ENCODE measurements at places on chromosomes 5 and 9.

DNA sequence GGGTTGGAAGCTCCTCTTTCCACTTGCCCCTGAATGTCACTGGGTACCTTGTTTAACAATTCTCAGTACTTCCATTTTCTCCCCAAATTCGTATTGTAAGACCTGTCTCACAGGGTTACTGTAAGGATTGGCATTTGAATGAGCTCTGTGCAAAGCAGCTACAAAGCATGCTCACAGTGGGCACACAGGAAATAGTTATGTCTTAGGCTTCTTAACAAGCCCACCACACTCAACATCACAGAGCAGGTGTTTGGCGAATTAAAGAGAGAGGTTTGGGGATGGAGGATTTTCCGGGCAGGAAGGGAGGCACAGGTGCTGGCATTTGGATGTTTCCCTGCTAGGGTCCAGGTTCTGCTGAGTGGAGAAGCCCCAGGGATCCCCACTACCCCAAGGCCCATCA lies 17.0 kb upstream of the LHFPL2 start:
- DNase-seq: no peak

DNA sequence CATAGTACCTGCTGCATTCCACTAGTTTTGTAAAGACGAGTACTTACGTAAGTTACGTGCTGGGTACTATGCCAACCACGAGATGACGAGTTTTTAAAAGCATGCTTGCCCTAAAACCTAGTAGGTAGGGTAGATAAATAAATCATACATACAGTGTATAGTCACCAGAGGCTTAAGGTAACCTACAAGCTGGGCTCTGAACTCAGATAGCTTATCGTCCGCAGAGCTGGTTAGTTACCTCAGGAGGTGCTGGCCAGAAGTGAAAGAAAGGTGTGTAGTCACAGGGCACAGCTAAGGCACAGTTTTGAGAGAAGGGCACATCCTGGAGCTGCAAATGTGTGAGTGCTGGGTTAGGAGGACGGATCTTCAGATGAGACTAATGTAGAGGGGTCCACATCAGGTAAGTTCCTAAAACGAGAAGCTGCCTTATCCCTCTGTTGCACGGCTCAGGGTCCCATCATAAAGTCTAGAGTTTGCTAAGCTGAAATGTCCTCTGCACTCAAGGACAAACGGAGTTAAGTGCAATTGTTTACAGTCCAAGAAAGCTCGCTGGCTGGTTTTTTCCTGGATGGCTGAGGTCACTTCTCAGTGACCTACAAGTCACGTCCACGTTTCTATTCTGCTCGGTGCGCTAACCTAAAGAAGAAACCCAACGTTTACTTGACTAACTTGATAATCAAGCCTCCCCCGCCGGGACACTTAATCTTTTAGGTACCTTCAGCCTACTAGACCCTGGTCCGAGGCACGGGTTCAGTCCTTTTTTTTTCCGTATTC lies 1.1 kb upstream of the SNX24 start:
- DNase-seq: no peak

DNA sequence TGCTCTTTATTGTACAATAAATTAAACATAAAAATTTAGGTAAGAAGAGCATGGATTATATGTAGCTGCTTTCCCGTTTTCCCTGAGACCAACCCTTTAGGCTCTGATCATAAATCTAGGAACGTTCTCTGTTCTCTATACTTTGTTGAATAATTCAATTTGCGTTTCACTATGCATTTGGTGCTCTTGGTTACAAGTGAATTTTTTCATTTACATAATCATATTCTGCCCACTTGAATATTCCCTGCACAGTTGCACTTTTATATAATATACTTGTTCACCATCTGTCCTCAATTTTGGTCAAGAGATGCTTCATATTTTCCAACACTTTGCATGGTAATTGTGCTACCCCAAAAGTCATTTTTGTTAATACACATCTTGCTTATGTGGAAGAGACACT lies 741.8 kb downstream of the CDH12 start:
- DNase-seq: no peak

- DNase-seq: no peak
These were observed 61.8 kb upstream of the STXBP1 start for GRCh38 chr9:127550282-127550681.

GRCh38 chr9:36937346-36937745 lies 96.7 kb downstream of the PAX5 start:
- DNase-seq: no peak

GRCh38 chr9:128946571-128947276 lies 679 bp downstream of the DOLK start:
- no peak for DNase-seq

- no peak for DNase-seq
These were observed 174.6 kb downstream of the RFK start for GRCh38 chr9:76219560-76220151.

- DNase-seq: no peak
These were observed 30.0 kb upstream of the LPCAT1 start for GRCh38 chr5:1553539-1554409.

DNA sequence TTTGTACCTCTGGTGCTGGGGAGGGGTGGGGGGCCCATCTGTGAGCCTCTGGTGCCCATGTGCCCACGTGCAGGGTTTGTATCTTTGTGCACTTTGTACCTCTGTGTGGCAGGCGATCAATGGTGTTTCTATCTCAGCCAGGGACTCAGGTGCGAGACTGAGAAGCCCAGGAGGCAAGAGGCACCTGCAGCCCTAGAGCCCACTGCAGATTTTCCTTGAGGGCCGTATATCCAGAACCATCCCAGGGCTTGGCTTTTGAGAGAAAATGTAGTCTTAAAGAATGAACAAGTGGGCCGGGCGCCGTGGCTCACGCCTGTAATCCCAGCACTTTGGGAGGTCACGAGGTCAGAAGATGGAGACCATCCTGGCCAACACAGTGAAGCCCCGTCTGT lies 52.2 kb upstream of the KCNMB1 start:
- DNase-seq: no peak

GRCh38 chr9:108211411-108211955 lies 644.3 kb downstream of the ACTL7B start:
- DNase-seq: no peak

DNA sequence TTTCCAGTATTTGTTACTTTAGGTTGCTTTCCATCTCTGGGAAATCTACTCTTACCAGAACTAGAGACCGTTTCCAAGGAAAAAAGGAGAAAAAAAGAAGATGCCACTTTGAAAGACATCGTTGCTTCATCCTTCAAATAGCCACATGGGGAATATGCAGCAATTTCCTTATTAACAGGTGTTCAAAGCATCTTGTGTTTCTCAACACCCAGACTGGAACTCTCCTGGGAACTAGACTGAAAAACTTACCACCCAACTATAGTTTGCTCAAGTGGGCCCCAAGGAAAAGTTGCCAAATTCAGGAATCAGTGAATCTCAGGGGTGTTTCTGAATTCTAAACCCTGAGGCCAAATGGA lies 80.0 kb upstream of the JAK2 start:
- no peak for DNase-seq

DNA sequence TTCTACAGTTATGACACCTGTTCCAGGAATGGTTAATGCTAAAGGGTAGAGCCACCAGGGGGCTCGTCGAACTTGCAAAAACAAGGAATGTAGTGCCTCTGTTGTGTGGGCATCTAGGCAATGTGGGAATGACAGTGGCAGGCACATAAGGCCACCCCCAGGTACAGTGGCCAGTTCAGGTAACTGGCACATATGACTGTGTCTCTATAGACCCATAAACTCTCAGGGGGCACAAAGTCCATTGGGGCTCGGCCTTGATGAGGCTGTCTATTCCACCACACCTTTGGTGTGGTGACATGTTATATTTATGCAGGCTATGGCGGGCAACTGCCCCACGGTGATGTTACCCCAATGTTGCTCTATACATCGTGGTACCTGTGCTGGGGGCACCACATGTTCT lies 59.6 kb upstream of the FAM120A start:
- DNase-seq: no peak

DNA sequence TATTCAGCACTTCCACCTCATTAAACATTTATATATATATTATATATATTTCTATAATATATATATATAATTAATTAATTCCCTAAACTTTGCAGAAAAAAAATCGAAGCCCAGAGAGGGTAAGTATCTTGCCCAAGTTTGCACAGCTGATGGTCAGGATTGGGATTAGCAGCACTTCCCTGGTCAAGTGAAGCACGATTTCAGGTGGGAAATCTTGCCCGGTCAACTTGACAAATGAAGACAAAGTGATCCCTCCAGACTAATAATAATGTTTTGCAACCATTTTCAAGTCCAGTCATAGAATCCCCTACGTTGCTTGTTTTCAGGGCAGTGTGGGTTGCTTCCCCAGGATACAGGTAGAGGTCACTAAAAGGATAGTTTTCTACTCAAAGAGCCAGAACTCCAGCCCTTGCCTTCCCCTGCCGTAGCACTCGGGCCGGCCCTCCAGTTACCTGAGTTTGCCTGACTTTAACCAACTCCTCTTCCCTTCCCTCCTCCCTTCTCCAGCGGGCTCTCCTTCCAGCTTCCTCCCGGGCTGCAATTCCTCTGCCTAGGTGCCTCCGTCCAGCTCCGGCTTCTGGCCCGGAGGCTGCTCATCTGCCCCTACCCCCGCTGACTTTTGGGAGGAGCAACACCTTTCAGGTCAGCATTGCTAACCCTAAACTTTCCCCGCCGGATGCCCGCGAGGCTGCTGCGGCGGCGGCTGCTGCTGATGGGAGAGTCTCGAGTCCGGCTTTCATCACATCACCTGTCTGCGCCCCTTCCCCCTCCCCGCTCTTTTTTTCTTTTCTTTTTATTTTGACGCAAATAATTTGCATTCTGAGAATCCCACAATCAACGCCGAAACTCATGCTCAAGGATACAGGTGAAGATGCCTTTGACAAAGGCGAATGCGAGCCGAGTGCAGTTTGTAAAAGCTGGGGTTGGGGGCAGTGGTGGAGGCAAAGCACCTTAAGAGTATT lies 930 bp downstream of the PRLR start:
- DNase-seq: no peak

DNA sequence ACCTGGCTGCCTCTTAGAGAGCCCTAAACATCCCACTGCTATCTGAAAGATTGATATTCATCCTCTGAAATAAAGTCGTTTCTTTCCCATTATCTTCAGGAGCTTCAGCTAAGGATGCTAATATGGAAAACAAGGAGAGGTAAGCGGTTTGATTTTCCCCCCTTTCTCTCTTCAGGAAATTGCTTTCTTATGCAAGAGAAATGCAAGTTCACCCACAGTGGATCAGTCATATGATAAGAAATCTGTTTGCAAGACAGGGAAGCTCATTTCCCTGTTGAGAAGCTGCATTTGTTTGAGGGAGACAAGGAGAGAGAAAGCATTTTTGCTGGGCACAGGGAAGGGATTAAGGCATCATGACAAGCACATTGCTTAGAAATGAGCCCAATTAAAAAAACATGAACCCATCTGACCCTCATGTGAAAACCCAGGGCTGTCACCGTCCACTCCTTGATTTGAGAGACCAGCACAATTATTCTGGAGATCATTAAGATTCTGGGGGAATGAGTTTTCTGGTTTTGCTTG lies 53.7 kb upstream of the BOD1 start:
- DNase-seq: no peak

DNA sequence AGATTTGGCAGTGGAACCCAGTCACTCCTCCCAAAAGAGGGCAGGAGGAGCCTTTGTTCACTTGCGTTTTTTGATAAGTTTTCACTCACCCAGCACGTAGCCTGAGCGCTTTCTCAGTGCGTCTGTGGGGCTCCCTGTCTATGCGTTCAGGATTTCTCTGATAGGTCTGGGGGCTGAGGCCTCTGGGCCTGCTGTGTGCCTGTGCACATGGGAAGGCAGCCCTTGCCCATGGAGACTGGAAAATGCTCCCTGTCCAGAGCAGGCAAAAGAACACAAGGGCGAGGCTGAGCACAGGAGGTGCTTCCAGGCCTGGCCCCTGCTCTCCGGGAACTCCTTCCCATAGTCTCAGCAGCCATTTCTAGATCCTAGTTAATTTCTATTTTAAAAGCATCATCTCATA lies 249.9 kb downstream of the FSTL4 start:
- no peak for DNase-seq

GRCh38 chr5:180082633-180083420 lies 11.3 kb upstream of the RNF130 start:
- DNase-seq: no peak

DNA sequence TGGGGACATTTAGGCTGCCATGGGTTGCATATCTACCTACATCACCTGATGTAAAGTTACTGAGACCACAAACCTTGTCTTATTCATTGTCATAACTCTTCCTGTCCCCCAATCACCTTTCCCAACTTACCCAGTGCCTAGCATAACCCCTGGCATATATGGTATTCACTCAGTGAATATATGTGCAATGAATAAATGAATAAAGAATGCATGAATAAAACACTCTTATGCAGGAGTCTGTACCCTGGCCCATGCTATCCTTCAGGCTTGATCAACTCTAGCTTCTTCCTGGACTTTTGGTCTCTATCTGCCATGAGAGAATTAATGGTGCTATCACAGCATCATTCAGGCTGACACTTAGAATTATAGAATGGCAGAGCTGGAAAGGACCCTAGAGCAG lies 285.2 kb downstream of the SMARCA2 start:
- no peak for DNase-seq

DNA sequence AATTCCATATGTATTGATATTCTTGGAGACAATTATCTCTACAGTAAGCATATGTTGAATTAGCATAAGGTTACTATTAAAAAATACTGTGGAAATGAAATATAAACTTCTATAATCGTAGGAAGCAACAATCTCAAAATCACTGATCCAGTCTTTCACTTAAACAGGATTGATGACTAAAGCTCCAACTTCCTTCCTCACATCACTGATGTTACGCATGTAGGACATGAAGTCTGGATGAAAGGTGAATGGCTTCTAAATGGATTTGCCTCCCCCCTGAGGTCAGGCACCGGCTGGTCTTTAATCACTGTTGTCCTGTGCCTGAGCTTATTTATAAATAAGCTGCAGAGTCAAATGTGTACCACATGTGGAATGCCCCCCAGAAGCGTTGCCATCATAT lies 157.1 kb upstream of the NFIB start:
- DNase-seq: no peak

GRCh38 chr9:120761006-120761405 lies 32.2 kb downstream of the FBXW2 start:
- DNase-seq: no peak

GRCh38 chr5:107456281-107456715 lies 214.4 kb downstream of the EFNA5 start:
- no peak for DNase-seq

DNA sequence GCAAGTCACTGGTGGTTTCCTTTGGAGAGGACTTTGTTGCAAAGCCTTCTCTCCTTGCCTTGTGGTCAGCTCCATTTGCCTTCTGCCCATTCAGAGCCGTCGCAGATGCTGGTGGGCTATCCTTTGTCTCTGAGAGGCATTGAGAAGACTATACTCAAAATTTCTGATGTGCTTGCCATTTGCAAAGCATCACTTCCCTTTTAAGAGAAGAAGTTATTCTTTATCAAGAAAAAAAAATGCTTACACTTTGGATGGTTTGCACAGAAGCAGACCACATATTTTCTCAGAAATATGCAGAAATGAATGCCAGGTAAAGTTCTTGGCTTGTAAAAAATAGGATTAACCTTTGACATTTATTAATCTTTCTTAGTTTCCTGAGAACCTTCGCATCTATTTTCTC lies 195.8 kb upstream of the KLF4 start:
- no peak for DNase-seq

GRCh38 chr9:128986671-128987070 lies 39.2 kb downstream of the NUP188 start:
- DNase-seq: no peak

All from NCI-H1417 treated with DMSO at 0.1 percent for 48 hours (cell line).